ENCODE measurements at places on chromosomes 3 and 15. TPM values are rescaled to one million over a fixed set of nuclear protein-coding genes. Genes with fewer than 3 reads are reported as not detected.

The PATL2 gene
- total RNA-seq: 0.43 TPM

The HRG gene
- not detected for total RNA-seq

The SPSB4 gene
- total RNA-seq: not detected

The TGM4 gene
- total RNA-seq: 0.91 TPM

The SI gene
- total RNA-seq: not detected

The FBN1 gene
- total RNA-seq: 15.6 TPM

Data from mammary epithelial cell (primary cell).